ENCODE measurements at places on chromosomes 3 and 15.

GRCh38 chr3:167773584-167773983 is 38.1 kb downstream of the SERPINI1 start:
- DNase-seq: no peak

DNA sequence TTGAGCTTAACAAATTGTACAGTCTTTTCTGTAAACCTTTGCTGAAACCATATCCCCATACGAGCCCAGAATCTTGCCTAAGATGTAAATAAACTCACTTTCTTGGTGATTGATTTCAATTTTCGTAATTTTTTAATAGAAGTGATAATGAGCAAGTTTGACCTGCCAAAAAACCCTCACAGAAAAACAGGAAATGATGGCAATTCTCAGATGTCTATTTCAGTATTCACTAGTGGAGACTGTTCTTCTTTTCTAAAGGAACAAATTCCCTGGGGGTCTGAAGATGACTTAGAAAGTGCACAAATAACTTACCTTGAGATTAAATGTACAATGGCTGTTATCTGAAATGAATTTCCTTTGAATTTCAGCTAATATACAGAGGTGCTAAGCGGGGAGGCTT is 116.5 kb upstream of the CMC1 start:
- no peak for DNase-seq

DNA sequence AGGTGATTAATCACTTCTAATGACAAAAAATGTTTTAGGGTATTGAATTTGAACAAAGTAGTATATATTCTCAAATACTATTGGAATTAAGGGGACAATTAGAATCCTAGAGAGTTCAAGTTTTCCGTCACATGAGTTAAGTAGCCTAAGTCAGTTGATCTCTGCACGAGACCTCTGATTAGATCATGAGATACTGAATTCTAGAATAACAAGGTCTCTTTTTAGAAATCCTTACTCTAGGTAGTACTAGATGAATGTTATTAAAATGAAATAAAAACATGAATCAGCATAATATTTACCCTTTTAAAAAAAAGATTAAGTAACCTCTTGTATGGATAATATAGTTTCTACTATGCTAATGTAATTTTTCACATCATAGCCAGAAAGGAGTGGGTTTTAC is 43.4 kb downstream of the MYO5A start:
- DNase-seq: no peak

DNA sequence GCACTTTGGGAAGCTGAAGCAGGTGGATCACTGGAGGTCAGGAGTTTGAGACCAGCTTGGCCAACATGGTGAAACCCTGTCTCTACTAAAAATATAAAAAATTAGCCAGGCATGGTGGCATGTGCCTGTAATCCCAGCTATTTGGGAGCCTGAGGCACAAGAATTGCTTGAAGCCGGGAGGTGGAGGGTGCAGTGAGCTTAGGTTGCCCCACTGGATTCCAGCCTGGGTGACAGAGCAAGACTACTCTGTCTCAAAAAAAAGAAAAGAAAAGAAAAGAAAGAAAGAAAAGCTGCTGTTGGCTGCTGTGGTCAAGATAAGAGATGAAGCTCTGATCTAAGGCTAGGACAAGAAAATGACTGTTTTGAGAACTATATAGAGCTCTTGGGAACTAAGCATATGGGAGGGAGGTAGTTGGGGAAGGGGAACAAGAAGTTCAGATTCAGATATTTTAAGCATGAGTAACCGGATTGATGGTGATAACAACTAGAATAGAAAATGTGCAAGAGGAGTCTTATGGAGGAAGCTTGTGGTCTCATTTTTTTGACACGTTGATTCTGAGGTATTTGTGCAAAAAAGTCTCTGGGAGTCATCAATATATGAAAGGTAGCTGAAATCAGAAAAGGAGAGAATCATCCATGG is 25.7 kb downstream of the DNAH12 start:
- DNase-seq: no peak

DNA sequence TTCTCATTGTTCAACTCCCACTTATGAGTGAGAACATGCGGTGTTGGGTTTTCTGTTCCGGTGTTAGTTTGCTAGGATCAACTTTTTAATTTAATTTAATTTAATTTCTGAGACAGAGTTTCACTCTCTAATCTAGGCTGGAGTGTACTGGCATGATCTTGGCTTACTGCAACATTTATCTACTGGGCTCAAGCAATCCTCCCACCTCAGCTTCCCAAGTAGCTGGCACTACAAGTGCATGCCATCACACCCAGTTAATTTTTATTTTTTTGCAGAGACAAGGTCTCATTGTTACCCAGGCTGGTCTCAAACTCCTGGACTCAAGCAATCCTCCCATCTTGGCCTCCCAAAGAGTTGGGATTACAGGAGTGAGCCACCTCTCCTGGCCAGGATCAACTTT is 82.7 kb downstream of the GPR156 start:
- DNase-seq: no peak

- DNase-seq: no peak
Measured at GRCh38 chr3:138470687-138471086, 36.3 kb downstream of the ESYT3 start.

GRCh38 chr3:25433868-25434267 is 5.8 kb downstream of the RARB start:
- no peak for DNase-seq

GRCh38 chr3:69838217-69838616 is 99.0 kb downstream of the MITF start:
- no peak for DNase-seq

DNA sequence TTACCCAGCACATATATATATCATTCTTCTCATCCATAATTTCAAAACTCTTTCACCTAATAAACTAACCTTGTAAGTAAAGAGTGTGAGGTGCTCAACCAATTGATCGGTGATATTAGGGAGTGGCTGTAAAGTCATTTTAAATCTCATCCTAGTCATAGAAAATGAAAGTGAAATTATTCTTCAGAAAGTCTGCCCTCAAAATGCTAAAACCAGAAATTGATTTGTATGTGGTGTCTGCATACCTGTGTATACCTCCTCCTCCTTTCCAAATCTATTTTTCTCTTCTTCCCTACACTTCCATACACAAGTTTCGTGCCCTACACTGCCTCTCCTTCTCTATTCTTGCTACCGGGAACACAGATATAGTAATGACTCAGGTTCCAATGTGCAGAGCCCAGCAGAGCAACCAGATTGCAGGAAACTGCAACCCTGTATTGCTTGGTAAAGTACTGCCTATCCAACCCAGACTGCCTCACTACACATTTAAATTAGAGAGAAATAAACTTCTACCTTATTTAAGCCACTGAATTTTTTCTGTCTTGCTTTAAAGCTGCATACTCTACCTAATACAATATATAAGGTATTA is 7.4 kb upstream of the TBC1D5 start:
- peak; percentile 55 for DNase-seq

GRCh38 chr15:22850055-22850454 is 11.6 kb downstream of the NIPA2 start:
- no peak for DNase-seq

DNA sequence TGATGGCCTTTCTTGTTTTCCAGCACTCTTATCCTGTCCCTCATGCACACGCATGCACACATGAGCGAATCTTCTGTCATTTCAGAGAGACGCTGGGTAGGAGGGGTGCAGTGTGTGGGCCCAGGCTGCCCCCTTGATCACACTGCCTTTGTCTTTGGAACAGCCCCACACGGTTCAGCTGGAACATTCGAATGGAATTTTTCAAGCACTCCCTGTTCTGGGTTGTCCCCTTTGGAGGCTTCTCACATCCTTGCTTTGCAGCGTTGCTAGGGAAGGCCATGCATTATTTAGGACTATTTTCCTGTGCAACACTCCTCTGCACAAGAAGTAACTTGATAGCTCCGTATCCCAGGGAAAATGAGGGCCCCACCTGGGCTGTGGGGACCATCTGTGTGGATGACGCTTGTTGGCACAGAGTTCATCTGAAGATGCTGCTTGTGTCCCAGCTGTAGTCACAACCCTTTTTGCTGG is 78.4 kb downstream of the SPSB4 start:
- no peak for DNase-seq

GRCh38 chr3:129312021-129312639 is 33.5 kb downstream of the HMCES start:
- DNase-seq: peak; percentile 70

- DNase-seq: no peak
Measured at GRCh38 chr15:97567411-97567810, 393.1 kb upstream of the ARRDC4 start.

DNA sequence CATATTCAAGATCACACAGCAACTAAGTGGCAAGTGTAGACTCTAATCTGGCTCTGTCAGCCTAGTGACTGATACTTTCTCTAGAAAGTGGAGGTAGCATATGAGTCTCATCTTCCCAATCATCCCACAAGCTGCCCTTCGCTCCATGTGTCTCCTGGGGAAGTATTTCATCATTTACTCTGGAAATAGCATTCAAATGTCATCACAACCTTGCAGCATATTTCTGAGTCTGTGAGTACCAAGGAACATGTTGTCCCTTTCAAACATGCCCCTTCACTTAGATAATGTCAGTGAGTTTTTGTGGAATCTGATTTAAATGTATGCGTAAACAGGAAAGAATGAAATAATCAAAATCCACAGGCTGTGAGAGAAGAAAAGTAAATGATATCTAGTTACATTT is 322.9 kb downstream of the SLC9A9 start:
- no peak for DNase-seq

DNA sequence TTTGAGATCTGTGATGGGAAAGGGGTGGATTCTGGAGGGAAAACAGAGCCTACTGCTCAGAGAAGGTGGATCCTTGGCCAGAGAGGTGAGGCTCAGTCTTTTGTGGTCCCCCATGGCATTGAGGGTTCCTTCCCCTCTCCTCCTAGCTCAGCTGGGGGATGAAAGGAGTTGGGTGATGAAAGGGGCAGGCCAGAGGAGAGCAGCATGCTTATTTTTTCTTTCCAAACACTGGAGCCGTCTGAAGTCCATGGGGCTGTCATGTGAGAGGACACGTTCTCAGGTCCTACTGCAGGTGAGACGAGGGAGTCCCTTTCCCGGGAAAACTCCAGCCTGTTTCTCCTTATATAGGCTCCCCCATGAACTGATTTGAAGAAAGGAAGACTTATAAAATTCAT is 71.4 kb downstream of the SCN5A start:
- peak; percentile 27 for DNase-seq
